Esophagus muscularis mucosa (tissue), 4 donors: ENCODE measurements at places on chromosomes 2 and 18. TPM values are rescaled to one million over a fixed set of nuclear protein-coding genes. Genes with fewer than 3 reads are reported as not detected.

DNA sequence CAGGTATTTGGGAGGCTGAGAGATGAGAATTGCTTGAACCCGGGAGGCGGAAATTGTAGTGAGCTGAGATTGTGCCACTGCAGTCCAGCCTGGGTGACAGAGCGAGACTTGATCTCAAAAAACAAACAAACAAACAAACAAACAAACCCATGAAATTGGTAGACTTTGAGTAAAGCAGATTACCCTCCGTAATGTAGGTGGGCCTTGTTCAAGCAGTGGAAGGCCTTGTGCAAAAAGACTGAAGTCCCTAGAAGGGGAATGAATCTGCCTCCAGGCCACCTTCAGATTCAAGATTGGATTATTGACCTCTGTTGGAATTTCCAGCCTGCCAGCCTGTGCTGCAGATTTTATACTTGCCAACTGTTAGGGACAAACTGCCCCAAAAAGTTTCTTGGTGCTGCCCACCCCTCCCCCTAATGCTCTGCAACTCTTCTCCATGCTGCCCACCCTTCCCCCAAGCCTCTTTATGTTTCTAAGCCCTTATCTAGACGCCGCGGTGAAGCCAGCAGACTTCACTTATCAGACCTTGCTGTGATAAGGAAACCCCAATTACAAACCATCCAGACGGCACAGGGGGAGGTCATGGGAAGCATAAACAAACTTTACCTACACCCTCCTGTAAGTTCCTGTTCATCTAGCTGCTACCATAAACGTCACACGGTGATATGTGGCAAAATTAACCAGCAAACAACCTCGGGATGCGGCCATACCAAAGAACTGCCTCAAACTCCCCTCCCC, 17.0 kb downstream of the CYP27A1 start:
- no peaks in the 10 kb centered on the region for H3K4me1 ChIP-seq
- H3K27me3 ChIP-seq, result no peaks in the 10 kb centered on the region
- no peak for DNase-seq

- H3K27ac ChIP-seq, result no peak overlapping the region
- no peaks in the 10 kb centered on the region for H3K27me3 ChIP-seq
- H3K4me3 ChIP-seq, result no peak overlapping the region
- H3K36me3 ChIP-seq, result peaks cover 12% of the 10 kb centered on the region
- peaks cover 3% of the 10 kb centered on the region for H3K4me1 ChIP-seq
- no peak for DNase-seq
These were observed 90.6 kb downstream of the FEZ2 start for GRCh38 chr2:36507408-36507812.

DNA sequence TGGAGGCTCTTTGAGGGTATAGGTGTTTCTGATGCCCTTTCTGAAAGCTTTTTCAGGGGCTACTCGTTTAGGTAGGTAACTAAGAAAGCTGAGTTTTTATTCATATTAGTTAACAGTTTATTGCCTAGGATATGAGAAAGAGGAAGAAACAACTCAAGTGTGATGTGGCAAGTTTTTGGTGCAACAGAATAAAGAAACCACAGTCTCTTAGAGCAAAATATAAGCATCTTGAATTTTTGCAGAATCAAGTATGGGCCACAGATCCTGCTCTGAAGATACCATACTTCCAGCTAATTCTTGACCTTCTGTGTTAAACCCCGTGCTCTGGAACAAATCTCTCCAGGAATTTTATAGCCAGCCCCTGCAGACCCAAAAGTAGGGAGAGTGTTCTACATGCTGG, 147.7 kb upstream of the SLC1A4 start:
- no peaks in the 10 kb centered on the region for H3K27me3 ChIP-seq
- H3K4me3 ChIP-seq, result no peak overlapping the region
- peaks cover 23% of the 10 kb centered on the region for H3K4me1 ChIP-seq
- H3K36me3 ChIP-seq, result no peaks in the 10 kb centered on the region
- H3K27ac ChIP-seq, result no peak overlapping the region

GRCh38 chr2:224689539-224689938, 26.6 kb downstream of the CCDC195 start:
- H3K27ac ChIP-seq, result no peak overlapping the region
- DNase-seq, result no peak
- no peaks in the 10 kb centered on the region for H3K36me3 ChIP-seq
- H3K4me1 ChIP-seq, result no peaks in the 10 kb centered on the region

- H3K27ac ChIP-seq, result no peak overlapping the region
- peaks cover 10% of the 10 kb centered on the region for H3K4me1 ChIP-seq
- H3K27me3 ChIP-seq, result no peaks in the 10 kb centered on the region
- H3K4me3 ChIP-seq, result no peak overlapping the region
These were observed 50.4 kb upstream of the EPAS1 start for GRCh38 chr2:46246790-46247189.

DNA sequence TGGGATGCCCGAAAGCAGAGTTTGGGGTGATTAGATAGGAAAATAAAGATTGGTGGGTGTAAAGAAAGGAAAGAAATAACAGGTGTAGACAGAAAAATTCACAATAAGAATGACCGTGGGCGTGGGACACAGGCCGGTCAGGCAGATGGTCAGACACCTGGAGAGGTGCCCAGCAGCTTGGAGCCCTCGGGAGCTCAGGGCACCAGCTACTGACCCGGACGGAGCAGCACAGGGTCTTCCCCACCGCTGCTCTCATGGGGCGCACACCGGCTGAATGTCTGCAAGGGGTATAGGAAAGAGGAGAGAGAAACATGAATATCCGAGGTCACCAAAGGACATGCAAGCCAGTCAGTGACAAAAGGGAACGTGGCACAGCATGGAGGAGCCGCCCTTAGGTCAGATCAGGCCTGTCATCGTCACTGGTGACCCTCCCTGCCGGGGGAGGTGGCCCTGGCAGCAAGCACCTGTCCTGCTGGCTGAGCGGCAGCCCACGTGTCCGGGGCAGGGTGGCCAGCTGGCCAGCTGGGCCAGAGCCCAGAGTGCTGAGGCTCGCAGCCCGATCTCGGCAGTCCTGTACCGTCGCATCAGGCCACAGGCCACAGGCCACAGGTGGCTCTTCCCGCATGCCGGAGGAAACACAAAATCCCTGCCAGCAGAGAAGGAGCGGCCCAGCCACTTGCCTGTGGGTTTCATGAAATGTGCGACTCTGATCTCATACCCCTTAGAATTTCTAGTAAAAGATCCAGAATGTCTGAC, 112.0 kb upstream of the NDUFV2 start:
- no peak for DNase-seq
- no peaks in the 10 kb centered on the region for H3K36me3 ChIP-seq
- H3K4me1 ChIP-seq, result no peaks in the 10 kb centered on the region

DNA sequence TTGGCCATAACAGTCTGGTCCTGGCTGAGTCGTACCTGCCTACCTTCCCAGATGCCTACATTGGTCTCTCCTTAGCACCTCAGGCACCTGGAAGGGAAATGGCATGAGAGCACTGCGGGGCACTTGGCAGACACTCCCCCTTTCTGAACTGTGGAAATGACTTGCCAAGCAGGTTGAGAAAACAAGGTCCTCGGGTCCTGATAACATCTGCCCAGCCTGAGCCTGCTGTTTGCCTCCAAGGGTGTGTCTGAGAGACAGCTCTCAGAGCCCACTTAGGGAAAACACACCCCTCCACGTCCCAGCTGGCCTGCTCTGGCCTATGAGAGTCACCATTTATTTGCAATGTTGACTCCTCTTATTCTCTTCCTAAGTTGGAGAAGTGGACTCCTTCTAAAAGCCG, 10.5 kb downstream of the FAM110C start:
- no peak for DNase-seq
- no peak overlapping the region for H3K27ac ChIP-seq
- no peaks in the 10 kb centered on the region for H3K4me1 ChIP-seq
- H3K27me3 ChIP-seq, result no peaks in the 10 kb centered on the region
- no peak overlapping the region for H3K4me3 ChIP-seq

- H3K27ac ChIP-seq, result no peak overlapping the region
- H3K36me3 ChIP-seq, result no peaks in the 10 kb centered on the region
- no peaks in the 10 kb centered on the region for H3K27me3 ChIP-seq
- no peak overlapping the region for H3K4me3 ChIP-seq
These were observed 147.0 kb downstream of the MBD5 start for GRCh38 chr2:148167855-148168254.

DNA sequence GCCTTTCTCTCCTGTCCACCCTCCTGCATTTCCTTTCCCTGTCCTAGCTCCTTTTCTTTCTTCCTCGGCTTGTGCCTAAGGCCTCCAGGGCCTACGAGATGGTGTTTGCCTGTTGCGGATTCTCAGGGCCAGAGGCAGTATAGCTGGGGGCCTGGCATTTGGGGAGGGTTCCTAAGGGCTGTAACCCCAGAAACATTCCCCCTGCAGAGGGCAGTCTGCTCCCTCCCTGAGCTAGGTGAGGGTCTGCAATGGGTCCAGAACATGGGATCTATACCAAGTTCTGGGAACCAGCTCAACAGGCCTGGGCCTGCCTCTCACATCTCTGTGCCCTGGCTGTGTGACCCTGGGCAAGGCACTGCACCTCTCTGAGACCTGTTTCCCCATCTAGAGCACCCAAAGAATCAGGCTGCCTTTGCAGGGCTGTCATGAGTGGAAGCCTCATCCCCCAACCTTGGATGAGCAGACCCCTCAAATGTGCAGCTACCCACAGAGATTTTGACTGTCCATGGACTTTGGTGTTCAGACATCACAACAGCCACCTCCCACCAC, 97.5 kb downstream of the GLI2 start:
- DNase-seq, result no peak
- H3K27me3 ChIP-seq, result no peaks in the 10 kb centered on the region
- H3K4me3 ChIP-seq, result no peak overlapping the region
- H3K36me3 ChIP-seq, result no peaks in the 10 kb centered on the region
- H3K4me1 ChIP-seq, result peaks cover 17% of the 10 kb centered on the region

DNA sequence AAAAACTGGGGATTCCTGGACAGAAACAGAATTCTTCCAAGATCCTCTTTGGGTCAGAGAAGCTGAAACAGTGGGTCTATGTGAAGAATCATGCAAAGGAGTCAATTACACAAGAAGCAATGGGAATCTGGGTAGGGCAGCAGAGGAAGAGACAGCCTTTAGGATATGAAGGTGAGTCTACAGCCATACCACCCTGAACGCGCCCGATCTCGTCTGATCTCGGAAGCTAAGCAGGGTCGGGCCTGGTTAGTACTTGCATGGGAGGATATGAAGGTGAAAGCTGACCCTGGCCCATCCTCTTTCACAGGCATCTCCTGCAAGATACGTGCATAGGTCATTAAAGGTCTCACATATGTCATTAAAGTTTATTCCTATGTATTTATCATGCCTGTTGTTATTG, 1080.9 kb upstream of the FANCL start:
- no peaks in the 10 kb centered on the region for H3K4me1 ChIP-seq
- no peaks in the 10 kb centered on the region for H3K27me3 ChIP-seq
- H3K4me3 ChIP-seq, result no peak overlapping the region
- no peak overlapping the region for H3K27ac ChIP-seq
- no peak for DNase-seq

DNA sequence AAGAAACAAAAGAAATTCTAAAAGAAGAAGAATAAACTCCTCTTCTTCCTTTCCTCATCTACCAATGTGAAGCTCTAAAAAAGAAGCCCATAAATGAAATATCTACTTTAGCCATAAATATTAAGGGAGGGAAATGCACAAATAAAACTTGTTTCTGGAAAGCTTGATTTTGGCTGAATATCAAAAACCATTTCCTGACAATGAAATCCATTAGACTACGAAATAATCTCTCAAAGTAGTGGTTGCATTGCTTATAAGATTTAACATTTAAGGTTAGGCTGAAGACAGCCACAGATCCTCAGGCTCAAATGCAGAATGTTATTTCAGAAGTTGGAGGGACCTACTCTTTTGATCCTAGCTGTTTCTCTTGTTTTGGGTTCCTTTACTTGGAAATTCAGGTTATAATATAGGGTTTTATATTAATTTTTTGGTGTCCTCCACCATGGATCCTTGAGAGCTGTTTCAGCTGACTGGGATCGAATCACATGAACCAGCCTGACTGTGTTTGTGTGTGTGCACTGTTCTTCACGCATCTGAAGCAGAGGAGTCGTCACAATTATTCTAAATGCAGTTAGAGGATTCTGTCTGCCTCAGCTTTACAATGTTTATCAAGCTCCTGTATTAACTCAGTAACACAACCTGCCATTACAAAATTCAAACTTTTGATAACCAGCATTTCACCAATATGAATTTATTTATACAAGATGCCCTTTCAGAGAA, 474.8 kb downstream of the ARHGAP15 start:
- H3K27me3 ChIP-seq, result no peaks in the 10 kb centered on the region
- H3K27ac ChIP-seq, result no peak overlapping the region
- no peaks in the 10 kb centered on the region for H3K36me3 ChIP-seq
- H3K4me3 ChIP-seq, result no peak overlapping the region
- no peaks in the 10 kb centered on the region for H3K4me1 ChIP-seq

Gene IGFBP5
- 1,471 TPM for total RNA-seq

DNA sequence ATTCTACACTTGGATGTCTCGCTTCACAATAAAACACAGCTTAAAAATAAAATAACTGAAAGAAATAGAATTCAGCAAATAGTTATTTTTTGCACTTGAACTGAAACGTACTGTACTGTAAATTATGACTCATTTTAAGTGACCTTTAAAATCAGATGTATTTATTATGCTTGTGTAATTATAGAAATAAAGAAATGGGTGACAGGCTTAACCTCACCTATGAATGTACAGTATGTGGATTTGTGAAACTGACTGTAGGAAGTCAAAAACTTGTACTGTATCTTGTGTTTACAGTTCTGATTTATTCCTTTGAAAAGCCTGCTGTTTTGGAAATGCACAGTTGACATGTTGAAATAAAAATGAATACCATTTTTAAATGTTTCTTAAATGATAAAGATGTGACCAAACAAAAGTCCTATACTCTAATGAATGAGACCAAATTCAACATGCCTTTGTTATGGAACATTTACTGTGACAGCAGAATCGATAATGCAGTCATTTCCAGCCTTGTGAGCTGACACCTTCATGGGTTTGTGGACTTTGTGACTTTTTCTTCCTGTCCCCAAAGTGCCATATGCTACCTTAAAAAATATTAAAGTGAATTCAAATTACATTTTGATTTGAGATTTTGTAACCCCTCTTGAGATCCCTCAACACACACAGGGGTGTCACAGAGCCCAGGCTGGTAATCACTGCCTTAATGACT, 32.7 kb downstream of the NEMP2 start:
- peaks cover 2% of the 10 kb centered on the region for H3K4me1 ChIP-seq
- no peak for DNase-seq

Gene ABCG5
- not detected for total RNA-seq

- no peaks in the 10 kb centered on the region for H3K36me3 ChIP-seq
- no peak for DNase-seq
- no peak overlapping the region for H3K4me3 ChIP-seq
- H3K4me1 ChIP-seq, result no peaks in the 10 kb centered on the region
- no peak overlapping the region for H3K27ac ChIP-seq
These were observed 172.3 kb downstream of the PIEZO2 start for GRCh38 chr18:10977042-10977441.

- no peaks in the 10 kb centered on the region for H3K4me1 ChIP-seq
- no peak overlapping the region for H3K4me3 ChIP-seq
- H3K27ac ChIP-seq, result no peak overlapping the region
- DNase-seq, result no peak
These were observed 375.2 kb downstream of the TRIB2 start for GRCh38 chr2:13091861-13092378.

Gene SLC14A1
- 1.3 TPM for total RNA-seq

- H3K4me1 ChIP-seq, result no peaks in the 10 kb centered on the region
- H3K36me3 ChIP-seq, result no peaks in the 10 kb centered on the region
- no peak for DNase-seq
- no peak overlapping the region for H3K4me3 ChIP-seq
- no peak overlapping the region for H3K27ac ChIP-seq
These were observed 93.5 kb downstream of the SPIRE1 start for GRCh38 chr18:12564378-12564777.

Gene REEP1
- 95.1 TPM for total RNA-seq

GRCh38 chr2:85913884-85914881, 25.4 kb upstream of the ST3GAL5 start:
- DNase-seq, result no peak
- no peaks in the 10 kb centered on the region for H3K36me3 ChIP-seq
- peaks cover 29% of the 10 kb centered on the region for H3K4me1 ChIP-seq
- no peak overlapping the region for H3K27ac ChIP-seq
- no peaks in the 10 kb centered on the region for H3K27me3 ChIP-seq
- no peak overlapping the region for H3K4me3 ChIP-seq

Gene WDR75
- 18.7 TPM for total RNA-seq
